ENCODE measurements at places on chromosomes 12 and 14. TPM values are rescaled to one million over a fixed set of nuclear protein-coding genes. Genes with fewer than 3 reads are reported as not detected.

GRCh38 chr14:66530526-66530925 lies 22.6 kb downstream of the GPHN start:
- DNase-seq: no peak

The GALNT9 gene
- not detected for total RNA-seq

The DDX51 gene
- 27.5 TPM for total RNA-seq

DNA sequence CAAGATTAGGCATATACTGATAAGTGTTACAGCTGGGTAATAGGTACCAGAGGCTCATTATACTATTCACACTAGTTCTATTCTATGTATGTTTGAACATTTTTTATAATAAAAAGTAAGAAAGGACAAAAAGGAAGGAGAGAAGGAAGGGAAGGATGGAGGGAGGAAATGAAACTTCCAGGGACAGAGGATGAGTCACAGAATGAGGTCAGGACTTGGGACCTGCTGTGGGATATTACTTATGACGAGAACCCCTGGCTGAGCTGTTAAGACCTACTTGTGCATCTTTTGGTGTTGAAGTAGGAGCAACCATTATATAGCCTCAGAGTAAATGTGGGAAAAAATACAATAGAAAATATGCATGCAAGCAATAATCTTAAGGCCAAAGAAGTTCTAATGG lies 16.7 kb upstream of the TMEM260 start:
- no peak for DNase-seq

GRCh38 chr14:69766984-69767368 lies at the start of gene SRSF5:
Gene SRSF5 (plus strand): TSS chr14:69767142. CDS start chr14:69768157, 1,015 bp downstream.
- DNase-seq: peak; percentile 95

DNA sequence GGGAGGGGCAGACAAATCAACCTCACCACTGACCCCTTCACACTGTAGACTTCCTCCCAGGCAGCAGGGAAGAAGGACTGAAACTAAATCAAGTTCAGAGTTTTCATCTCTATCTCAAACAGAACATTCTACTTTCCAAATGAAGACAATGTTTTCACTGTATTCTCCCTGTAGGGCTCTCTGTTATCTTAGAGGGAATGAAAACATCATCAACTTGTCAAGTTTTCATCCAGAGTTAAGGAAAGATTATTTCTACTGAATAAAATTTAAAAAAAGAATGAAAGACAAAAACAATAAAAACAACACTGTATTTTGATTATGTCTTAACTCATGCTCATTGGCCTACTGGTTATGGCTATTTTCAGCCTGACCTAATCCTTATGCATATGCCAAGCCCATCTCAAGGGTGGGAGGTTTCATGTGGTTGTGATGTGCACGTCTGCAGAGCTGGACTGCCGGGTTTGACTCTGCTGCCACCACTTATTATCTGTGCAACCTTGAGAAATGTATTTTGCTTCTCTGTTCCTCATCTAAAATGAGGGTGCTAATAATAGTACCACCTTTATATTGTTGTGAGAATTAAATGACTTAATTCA lies 152.0 kb upstream of the AVPR1A start:
- DNase-seq: no peak

DNA sequence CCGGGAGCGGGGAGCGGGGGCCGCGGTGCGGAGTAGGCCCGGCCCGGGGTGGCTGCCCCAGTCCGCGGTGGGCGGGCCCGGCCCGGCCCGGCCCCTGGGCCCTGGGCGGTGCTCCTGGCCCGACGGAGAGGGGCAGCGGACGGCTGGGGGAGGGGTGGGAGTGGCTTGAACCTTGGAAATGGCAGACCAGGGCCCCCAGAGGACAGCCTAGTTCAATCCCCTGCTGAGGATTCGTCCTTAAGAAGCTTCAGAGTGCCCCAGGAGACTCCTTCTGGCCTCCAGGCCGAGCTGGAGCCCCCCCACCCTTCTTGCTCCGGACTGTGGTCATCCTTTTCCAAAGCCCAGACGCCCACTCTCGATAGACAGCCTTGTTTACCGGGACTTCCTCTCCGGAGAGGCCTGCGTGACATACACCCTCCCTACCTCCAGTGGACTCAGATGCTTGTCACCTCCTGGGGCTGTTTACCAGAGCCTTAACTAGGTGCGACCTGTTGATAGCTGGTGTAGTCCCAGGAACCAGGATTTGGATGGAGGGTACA lies 458 bp downstream of the KHNYN start:
- DNase-seq: peak; percentile 62

GRCh38 chr12:9587987-9588600 lies 19.6 kb downstream of the KLRB1 start:
- DNase-seq: no peak

DNA sequence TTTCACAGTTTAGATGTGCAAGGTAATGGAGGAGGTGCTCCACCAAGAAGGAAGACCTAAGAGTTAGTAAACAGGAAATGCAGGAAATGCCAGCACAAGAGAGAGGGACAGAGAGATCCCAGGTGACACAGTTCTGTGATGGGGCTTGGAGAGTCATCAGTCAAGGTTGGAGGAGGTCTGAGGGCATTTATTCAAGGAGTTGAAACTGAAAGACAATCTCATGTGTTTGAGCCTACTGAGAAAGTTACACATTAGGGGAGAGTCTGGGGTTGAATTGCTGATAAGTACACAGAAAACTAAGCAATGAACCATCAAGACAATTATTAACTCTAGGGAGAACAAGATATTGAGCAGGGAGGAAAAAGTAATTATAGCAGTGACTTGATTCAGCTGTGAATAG lies 138.5 kb downstream of the ANO6 start:
- no peak for DNase-seq

GRCh38 chr14:39322807-39323206 lies 89.1 kb downstream of the MIA2 start:
- DNase-seq: no peak

The SIX1 gene
- not detected for total RNA-seq

DNA sequence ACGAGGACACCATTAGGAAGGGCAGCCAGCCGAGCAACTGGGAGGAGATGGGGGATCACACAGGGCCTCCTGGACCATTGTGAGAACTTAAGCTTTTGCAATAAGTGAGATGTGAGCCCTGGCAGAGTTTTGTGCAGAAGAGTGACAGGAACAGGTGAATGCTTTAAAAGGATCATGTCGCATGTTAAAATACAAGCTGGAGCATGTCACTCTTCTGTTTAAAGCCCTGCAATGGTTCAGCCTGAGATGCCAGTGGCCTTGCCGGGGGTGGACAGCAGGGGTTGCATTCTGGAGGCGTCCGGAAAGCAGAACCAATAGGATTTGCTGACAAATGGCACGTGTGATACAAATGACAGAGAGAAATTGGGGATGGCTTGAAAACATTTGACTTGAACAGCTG lies 137.5 kb upstream of the RFLNA start:
- DNase-seq: no peak

DNA sequence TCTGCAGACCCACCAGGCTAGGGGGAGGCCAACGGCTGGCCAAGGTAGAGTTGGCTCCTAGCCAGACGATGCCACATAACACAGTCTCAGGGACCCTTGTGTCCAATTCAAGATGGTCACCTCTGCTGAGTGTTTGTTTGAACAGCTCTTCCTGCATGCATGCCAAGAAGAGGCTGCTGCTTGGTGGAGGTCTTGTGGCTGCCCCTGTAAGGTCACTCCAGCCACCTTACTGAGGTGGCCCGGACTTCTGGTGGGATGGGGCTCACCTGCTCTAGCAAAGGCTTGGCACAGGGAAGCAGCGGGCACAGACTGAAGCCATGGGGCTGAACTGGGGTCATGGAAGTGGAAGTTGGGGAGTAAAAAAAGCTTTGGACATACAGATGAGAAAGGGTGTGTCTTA lies 210.3 kb downstream of the GLT1D1 start:
- DNase-seq: no peak

The SLC17A8 gene
- total RNA-seq: not detected

DNA sequence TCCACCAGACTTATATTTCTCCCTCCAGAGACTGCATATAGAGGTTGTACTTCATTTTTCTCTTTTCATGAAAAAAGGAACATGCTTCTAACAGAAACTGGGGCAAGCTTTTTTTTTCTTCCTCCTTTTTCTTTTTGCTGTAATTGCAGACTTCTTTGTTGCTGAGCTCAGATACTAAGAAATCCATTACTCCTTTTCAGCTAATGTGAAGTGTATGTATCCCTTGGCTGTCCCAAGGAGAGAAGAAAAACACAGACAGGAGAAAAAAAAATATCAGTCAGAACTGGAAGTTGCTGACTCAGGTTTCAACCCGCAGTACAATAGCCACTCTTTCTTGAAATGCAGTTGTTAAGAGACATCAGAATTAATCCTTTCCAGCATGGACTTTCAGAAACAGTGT lies 1248.4 kb downstream of the LRFN5 start:
- DNase-seq: no peak

DNA sequence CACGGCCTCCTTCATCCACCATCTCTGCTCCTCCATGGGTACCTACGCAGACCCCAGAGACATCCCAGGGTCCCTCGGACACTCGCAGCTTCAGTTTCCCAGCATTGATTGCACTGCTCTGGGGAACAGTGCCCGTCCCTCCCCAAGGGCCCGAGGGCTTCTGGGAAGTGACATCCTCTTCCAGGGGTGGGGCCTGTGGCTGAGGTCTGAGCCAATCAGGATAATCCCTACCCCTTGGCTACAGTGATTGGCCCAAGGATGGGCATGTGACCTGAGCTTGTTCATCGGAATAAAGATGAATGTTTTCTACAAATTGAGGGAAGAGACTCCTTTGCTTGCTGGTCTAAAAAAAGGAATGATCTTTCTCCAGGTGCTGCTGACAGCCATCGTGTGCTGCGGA lies 37.3 kb upstream of the MYL2 start:
- DNase-seq: no peak

DNA sequence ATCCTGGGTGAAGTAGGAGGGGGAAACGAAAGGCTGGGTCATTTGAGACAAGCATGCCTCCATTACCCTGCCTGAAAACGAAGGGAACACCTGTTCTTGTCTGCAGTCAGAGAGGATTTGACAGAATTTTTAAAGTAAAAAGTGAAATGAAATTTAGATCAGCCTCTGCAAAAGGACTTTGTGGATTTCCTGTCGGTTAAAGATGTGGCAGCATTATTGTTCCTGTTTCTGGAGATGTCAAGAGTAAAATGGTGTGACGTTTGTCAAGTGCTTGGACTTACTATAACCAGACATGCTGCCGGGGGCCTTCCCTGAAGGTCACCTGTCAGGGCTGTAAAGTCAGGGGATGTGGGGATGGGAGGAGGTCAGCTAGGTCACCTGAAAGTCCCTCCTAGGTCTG lies 32.0 kb downstream of the NRXN3 start:
- no peak for DNase-seq

GRCh38 chr12:108357834-108358579 lies 18.9 kb upstream of the CMKLR1 start:
- no peak for DNase-seq

DNA sequence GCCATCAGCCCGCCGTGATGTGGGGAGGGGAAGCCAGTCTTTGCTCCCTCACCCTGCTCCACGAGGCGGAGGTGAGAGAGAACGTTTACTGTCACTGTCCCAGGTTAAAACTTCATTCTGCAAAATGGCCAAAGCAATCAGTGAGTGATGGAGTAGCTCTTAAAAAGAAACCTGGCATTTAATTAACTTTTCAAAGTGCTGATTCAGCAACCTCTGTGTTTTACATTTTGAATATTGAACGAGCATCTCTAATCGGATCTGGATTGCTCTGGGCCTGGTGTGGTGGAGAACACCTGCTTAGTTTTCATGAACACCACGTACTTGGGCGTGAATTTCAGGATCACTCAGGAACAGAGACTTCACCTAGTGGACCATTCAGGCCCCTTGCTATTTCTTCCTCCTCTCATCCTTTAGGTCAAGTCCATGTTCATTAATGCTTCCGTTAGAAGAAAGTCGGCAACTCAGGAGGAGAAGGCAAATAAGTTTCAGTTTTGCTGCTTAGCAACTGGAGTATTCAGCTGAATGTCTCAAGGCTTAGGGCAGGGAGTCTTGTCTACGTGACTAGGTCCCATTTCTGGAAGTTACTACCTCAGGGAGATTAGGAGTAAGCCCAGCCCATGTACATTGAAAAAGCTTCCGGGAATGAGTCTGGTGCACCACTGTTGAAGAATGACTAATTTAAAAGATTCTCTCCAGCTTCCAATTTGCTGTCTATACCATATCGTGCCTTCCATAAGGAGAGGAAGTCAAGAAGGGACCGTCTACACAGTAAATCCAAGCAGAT lies 68.2 kb downstream of the IFT43 start:
- no peak for DNase-seq

The CISTR gene
- total RNA-seq: not detected

DNA sequence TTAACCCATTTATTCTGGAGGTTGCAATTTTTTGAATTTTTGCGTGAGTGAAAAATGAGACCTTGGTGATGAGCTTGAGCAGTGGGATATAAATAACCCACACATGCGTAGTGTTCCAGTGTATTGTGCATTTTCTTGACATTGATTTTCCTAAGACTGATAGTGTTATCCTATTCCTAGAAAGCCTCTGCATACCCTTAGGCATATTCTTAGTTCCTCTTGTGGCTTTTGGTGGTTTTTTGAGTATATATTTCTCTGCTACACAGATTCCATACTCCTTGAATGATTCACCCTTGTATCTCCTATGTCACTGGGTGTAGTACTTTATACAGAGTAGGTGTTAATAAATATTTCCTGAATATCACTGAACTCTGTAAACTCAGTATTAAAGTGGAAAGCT lies 363.4 kb upstream of the PDE3A start:
- DNase-seq: no peak

DNA sequence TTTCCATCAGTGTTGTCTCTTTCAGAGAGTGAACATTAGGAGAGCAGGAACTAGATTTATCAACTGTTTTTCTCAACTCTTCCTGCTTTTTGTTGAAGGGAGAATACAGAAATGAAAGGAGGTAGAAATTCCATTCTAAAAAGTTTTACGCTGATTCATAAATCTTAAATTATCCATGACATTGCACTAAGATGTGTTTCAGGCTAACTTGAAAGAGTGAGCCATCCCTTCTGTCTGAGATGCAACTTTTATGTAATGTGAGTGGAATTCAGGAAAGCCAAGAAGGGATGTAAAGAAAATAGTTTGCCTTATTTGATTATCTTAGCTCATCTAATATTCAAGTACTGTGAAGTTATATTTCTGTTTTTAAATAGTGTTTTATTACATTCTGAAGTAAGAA lies 349.5 kb upstream of the RGS6 start:
- DNase-seq: no peak

The FAM90A1 gene
- total RNA-seq: not detected

The SYNDIG1L gene
- not detected for total RNA-seq

DNA sequence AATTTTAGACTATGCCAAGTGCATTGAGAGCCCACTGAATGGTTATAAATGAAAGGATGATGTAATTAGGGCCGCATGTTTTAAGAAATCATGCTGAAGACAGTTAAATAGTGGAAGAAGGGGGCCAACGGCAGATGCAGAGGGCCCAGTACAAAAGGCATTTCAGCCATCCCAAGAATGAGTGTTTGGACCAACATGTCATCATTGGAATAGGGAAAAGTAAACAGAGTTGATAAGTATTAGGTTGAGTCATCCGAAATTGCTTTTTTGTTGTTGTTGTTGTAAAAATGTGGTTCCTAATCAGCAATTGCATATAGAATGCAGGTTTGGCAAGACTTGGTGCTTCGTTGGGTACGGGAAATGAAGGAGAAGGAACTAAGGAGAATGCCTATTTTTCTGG lies 29.5 kb downstream of the BMP4 start:
- DNase-seq: no peak

- DNase-seq: no peak
These were observed 11.1 kb upstream of the ETV6 start for GRCh38 chr12:11638315-11638916.

All from activated CD4-positive, alpha-beta T cell treated with anti-CD3 and anti-CD28 coated beads, Interleukin-2, amount 10 ng/mL, durations not matched to agents 7 days and 5 days (primary cell).